Left lung (tissue), 14 donors: ENCODE measurements at places on chromosomes 3 and 15. TPM values are rescaled to one million over a fixed set of nuclear protein-coding genes. Genes with fewer than 3 reads are reported as not detected.

- no peak for DNase-seq
Observed at GRCh38 chr15:46703020-46703861, 1014.1 kb upstream of the SEMA6D start.

GRCh38 chr15:80497221-80497620, 93.0 kb downstream of the ARNT2 start:
- no peak for DNase-seq

DNA sequence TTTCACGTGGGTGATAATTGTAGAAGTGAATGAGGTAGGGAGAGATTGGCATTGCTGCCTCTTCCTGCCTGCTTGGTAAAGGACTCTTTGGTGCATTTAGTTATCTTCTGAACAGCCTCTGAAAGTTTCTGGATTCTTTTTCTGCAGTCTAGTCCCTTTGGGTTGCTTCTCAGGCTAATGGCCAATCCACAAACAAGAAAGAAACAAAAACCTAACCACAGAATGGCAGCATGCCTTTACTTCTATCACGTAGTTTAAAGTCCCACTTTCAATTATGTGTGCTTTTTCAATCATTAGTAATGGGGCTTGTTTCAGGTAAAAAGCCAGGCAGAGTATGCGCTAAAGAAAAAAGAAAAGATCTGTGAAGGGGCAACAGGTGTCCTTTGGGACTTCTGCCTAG, 7.4 kb downstream of the FGF12 start:
- no peak for DNase-seq

DNA sequence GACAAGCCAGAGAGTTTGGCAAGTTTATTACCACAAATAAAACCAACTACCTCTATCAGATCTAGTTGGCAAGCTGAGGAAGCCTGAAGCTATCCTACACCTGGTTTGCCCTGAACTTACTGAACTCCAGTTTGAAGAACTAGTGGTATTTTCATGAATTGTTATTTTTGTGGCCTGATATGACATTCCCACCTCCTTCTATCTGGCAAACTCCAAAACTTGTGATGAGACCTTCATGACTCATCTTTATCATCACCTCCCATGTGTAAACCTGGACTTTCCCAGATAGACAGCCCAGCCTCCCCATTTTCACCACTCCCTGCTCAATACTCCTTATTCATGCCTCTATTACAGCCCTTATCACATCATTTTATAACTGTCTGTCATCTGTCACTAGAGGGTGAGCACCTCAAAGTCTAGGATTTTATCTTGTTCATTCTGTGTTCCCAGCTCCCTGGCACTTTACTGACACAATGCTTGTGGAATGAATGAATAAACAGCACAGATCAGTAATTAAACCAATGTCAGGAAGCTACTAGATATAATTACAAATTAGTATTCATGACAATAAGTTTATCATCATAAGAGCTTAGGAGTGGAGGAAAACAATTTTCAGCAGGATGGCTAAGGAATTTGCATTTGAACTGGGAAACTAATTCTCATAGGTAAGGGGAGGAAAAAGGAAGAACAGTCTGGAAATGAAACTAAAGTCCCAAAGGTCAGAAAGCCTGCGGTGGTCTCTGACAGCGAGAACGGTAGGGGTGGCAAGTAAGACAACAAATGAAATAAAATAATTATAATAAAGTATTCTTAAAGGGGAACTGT, 13.2 kb upstream of the TRANK1 start:
- no peak for DNase-seq

GRCh38 chr15:28904541-28905315, 19.0 kb downstream of the APBA2 start:
- no peak for DNase-seq

- DNase-seq = peak; percentile 69
Observed at GRCh38 chr3:32392536-32393302, 1.1 kb downstream of the CMTM7 start.

Gene PRSS50
- total RNA-seq = 0.26 TPM

Gene FBXL22
- 4.4 TPM for total RNA-seq

Gene WDR76
- total RNA-seq = 8.6 TPM

Gene TMCO5A
- not detected for total RNA-seq
